ENCODE measurements at places on chromosomes 12 and 14.

GRCh38 chr12:108854451-108855283 is 2.7 kb downstream of the SSH1 start:
- peak; percentile 98 for DNase-seq

- no peak for DNase-seq
Measured at GRCh38 chr14:56195704-56196103, 77.5 kb downstream of the PELI2 start.

- DNase-seq: peak; percentile 62
Measured at GRCh38 chr14:31465111-31465510, 7.8 kb upstream of the DTD2 start.

- no peak for DNase-seq
Measured at GRCh38 chr12:27083861-27084394, 1.6 kb upstream of the C12orf71 start.

- no peak for DNase-seq
Measured at GRCh38 chr12:66072566-66072965, 58.0 kb downstream of the LLPH start.

- DNase-seq: no peak
Measured at GRCh38 chr14:33457021-33457420, 493.9 kb downstream of the EGLN3 start.

- no peak for DNase-seq
Measured at GRCh38 chr12:99201906-99202645, 445.5 kb upstream of the GARIN6 start.

GRCh38 chr12:40031965-40032364 is 73.9 kb downstream of the SLC2A13 start:
- no peak for DNase-seq

All from AG04449 (cell line).